ENCODE measurements at places on chromosomes 2 and 18.

- no peak for DNase-seq
Measured at GRCh38 chr18:41206341-41206830, 748.6 kb upstream of the PIK3C3 start.

DNA sequence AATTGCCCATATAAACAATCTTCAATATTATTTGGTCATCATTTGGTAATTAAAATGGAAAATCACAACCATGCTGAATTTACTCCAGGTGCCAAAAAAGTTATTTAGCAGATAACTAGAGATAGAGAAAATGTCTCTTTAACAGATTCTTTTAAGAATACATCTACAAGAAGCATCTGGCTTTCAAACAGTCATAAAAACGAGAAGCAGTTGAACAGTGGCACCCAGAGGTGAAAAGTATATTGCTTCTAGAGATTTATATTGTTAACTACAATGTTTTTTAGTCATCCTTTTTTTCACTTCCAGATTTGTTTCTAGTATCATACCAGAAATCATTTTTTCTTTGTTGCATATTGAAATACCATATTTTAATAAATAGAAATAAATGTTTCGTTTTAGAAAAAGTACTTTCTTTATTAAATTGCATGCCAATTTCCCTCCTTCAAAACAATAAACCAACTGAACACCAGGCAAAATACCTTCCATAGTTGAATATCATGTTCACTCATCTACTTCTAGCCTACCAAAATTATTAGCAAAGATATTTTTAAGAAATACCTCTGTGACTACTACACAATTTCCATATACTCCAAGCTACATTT is 65.4 kb upstream of the HNRNPA3 start:
- DNase-seq, result no peak

- DNase-seq, result no peak
Measured at GRCh38 chr2:39024833-39025232, 96.0 kb downstream of the SOS1 start.

DNA sequence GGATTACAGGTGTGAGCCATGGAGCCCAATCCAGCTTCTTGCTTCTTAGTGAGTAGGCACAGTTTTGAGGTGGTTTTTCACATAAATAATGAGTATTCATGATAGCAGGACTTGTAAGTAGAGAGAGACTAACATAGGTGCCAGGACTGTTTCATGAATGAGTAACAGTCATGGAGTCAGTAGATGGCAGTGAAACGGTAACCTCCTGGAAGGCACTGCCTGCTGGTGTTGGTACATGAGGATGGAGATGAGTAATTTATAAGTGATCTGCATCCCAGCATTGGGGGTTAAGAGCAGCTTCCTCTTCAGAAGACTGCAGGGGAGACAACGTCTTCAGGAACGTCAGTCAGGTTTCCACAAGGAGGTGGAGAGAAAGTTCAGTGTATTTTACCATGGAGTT is 143.8 kb downstream of the HAUS1 start:
- DNase-seq, result no peak

DNA sequence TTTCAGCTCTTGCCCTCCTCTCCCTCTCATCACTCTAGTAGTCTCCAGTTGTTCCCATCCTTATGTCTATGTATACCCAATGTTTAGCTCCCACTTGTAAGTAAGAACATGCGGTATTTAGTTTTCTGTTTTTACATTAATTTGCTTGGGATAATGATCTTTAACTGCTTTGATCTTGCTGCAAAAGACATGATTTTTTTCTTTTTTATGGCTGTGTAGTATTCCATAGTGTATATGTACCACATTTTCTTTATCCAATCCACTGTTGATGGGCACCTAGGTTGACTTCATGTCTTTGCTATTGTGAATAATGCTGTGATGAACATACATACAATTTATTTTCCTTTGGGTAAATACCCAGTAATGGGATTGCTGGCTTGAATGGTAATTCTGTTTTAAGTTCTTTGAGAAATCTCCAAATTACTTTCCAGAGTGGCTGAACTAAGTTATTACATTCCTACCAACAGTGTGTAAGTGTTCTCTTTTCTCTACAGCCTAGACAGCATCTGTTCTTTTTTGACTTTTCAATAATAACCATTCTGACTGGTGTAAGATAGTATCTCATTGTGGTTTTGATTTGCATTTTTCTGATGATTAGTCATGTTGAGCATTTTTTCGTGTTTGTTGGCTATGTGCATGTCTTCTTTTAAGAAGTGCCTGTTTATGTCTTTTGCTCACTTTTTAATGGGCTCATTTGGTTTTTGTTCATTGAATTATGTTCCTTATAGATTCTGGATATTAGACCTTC is 179.6 kb upstream of the SLC39A10 start:
- DNase-seq, result no peak

DNA sequence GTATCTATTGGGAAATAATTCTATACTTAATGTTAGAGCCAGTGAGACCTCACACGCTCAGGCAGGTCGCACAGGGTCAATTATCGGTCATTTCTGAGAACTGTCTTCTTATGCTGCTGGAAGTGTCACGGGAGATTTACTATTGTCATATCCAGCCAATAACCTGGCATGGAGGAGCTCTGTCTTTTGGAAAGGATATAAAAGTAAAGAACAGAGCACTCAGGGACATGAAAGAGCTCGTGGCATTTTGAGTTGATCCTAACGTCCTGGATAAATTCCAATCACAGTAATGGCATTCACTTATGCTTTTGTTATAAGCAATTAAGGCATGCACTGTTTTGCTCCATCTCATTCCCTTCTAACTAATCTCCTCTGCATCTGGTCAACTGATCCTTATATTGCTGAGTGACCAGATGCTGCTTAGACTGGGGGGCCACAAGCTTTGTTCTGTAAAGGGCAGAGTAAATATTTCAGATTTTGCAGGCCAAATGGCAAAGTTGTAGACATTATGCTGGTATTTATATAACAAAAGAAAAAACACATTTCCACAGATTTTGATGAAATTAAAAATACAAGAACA is 453.5 kb upstream of the SMIM21 start:
- DNase-seq, result no peak

- no peak for DNase-seq
Measured at GRCh38 chr18:13259701-13260100, 41.1 kb downstream of the LDLRAD4 start.

DNA sequence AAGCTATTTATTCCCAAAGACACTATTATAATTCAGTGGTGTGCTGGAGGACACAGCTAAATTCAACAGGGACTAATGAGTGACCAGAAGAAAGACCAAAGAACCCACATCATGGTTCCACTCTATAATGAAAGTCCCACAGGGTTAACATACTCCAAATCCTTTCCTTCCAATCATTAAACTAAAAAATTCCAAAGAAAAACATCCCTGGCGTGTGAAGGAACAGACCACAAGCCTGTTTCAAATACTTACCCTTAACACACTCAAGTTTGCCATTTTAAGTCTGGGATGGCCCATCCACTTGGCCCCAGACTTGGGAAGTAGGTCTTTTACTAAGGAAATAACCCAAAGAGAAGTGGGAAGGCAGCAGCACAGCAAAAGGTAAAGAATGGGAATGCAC is 150.1 kb upstream of the CCDC150 start:
- DNase-seq, result no peak

- no peak for DNase-seq
Measured at GRCh38 chr2:234661175-234661574, 164.3 kb upstream of the ARL4C start.

GRCh38 chr18:5444847-5445246 is 99.0 kb downstream of the EPB41L3 start:
- no peak for DNase-seq

GRCh38 chr2:10957391-10957790 is 45.7 kb downstream of the KCNF1 start:
- DNase-seq, result no peak

GRCh38 chr2:173239644-173240043 is 115.0 kb upstream of the CDCA7 start:
- no peak for DNase-seq

DNA sequence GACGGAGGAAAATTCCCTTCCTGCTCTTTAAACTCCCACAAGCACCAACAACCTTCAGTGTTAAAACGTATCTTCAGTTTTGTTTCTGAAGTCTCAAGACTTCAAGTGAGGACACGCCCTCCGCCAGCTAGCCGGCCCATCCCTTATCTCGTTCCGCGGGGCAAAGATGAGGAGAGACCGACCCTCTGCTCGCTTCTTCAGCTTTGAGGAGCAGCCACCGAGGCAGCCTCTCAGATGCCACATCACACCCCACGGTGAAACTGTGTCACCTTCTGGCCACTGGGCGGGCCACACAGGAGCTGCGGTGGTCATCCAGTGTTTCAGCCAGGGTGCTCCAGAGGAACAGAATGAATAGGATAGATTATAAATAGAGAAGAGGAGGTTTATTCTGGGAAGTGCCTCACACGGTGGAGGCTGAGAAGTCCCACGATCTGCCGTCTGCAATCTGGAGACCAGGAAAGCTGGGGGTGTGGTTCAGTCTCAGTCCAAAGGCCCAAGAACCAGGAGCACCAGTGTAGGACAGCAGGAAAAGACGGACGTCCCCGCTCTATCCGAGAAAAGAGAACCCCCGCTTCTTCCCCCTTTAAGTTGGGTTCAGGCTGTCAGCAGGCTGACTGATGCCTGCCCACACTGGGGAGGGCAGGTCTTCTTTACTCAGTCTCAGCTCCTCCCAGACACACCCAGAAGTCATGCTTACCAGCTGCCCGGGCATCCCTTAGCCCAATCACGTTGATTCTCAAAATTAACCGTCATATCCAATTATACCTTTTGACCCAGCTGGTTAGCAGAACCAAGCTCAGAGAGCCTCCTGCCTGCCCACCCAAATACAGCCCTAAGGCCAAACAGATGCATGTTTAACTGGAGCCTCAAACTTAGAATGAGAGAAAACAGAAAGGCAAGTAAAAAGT is 399.7 kb upstream of the ID2 start:
- DNase-seq, result no peak

DNA sequence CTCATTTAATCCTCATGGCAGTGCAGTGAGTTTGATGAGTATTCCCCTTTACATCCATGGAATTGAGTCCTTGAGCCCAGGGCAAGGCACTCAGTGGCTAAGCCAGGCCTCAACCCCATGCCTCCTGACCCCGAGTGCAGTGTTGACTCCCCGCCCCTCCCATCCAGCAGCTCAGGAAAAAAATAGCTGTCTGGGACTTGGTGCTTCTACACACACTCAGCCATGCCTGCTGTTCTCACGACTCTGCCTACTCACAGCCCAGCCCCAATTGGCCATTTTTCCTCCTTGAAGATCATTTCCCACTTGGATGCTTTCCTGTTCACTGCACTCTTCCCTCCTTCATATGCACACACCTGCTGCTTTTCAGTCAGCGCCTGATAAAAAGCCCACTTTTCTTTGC is 8.8 kb downstream of the FOSL2 start:
- DNase-seq, result no peak

- no peak for DNase-seq
Measured at GRCh38 chr2:13056259-13056843, 339.6 kb downstream of the TRIB2 start.

DNA sequence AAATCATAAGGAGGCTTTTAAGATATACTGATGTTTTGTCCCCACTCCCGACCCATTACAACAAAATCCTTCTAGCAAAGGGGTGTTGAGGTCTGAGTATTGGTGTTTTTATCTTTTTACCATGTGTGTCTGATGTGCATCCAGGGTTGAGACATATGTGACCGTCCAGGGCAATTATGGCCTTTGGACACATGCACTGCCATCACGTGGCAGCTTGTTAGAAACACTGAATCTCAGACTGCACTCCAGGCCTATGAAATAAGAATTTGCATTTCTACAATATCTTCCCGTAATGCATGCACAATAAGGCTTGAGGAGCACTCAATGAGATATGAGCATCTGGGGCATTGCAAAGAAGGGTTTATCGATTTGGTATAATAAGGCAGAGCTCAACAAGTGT is 235.1 kb upstream of the ZNF804A start:
- DNase-seq, result no peak

DNA sequence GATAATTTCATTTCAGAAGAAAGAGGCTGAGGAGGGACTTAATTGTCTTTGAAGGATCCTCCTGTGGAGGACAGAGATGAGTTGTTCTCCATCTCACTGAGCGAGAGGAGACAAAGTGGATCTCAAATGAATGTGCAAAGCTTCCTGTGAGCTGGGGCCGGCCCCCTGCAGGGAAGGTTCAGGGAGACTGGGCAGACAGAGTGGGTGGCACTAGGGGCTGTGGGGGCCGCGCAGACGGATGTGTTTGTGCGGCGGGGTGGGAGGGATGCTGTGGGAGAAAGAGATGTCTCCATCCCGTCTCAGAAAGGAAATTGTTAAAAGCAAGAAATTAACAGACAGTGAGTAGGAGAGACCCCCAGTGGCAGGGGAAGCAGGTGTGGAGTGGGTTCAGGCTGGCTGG is 29.1 kb downstream of the KLHL29 start:
- DNase-seq, result no peak

- no peak for DNase-seq
Measured at GRCh38 chr2:188609321-188610049, 317.8 kb downstream of the GULP1 start.

DNA sequence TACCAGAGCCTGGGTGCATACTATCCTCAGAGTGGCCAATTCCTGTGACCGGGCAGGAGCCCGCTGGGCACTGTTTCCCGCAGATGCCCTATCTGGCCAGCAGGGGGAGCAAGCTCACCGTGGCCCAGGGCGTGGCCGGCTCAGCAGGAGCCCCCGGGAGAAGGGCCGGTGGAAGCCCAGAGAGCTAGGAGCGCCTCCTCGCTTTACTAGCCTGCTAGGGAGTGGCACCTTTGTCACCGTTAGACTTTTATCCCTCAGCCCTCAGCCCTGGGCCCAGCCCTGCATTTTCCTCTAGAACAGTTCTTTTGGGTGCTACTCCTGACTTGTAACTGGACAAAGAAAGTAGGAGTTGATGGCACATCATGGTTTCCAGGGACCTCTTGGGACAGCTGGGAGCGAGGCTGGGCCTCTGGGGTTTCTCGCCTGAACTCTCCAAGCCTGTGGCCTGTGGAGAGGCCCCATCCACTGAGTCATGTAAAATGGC is 24.0 kb downstream of the TMEM177 start:
- DNase-seq, result peak; percentile 60

- DNase-seq, result no peak
Measured at GRCh38 chr2:8252997-8253694, 428.7 kb upstream of the ID2 start.

DNA sequence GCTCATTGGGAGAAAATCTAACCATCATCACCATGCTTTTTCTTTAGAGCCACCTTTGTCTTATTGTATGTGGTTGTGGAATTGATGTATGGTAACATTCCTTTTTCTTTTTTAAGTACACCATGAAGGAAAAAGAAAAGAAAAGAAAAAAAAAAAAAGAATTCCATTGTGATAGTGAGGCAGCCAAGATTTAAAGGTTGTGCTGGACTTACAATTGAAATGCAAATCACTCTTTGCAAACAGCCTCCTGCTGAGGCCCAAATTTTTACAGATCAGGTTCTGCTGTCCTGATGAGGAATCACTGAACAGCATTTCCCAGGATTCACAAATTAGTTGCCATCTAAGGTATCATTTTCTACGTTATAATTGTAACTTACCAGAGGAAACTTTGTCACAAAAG is 1101.0 kb upstream of the FANCL start:
- no peak for DNase-seq

DNA sequence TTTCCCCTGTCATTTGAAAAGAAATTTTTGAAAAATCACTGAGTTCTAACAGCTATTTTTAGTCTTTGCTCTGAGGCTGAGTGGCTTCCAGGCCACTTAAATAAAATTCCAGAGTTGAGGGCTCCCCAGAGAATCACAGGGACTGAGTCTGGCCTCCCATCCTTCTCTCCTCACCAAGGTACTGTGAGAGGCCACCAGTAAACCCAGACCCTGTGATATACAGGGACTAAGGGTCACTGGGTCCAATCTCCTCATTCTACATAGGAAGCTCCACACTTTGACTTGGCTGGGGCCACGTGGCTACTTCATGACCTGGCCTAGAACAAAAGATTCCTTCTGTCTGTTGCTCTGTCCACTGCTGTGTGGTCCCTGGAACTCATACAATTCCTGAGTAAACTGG is 123.2 kb upstream of the CDCA7 start:
- no peak for DNase-seq
